ENCODE measurements at places on chromosomes 5 and 9. TPM values are rescaled to one million over a fixed set of nuclear protein-coding genes. Genes with fewer than 3 reads are reported as not detected.

DNA sequence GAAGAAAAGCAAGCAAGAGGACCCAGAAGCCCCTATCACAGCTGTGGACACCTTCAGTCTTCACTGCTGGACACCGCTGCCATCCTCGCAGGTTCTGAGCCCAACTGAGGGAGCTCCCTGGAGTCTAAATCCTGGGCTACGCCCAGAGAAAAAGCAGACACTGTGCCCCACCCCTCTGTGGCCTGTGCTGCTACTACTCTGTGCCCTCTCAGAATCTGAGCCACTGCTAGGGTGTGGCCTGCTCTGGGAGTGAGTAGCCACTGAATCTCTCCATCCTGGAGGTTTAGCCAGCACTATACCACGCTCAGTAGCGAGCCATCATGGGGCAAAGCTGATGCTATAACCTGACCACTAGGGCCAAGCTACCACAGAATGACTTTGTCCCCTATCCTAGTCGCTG is 338.2 kb downstream of the NPR3 start:
- DNase-seq = no peak

DNA sequence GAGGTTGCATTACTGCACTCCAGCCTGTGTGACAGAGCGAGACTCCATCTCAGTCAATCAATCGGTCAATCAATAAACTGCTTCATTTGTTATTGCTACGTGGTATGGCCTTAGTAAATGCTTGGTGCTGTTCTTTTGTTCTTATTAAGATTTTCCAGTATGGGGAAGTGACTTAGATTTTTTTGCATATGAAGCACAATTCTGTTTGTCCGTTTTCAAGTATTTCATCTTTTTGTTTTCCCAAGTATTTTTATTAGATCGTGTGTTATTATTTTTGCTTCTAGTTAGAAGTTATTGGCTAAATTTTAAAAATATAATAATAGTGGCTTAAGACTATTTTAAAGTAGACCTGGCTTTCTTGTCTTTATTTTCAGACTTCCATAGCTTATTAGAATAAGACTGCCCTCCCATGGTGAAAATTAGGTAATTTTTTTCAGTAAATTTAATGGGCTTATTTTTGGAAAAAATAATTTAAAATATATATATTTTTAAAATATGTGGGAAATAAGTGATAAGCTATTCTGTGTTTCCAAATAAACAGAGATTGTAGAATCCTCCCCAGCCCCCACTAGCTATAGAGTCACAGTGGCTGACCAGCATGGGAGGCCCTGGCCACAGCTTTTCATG is 14.7 kb upstream of the OMD start:
- DNase-seq = no peak

BAAT gene
- total RNA-seq = not detected

DNA sequence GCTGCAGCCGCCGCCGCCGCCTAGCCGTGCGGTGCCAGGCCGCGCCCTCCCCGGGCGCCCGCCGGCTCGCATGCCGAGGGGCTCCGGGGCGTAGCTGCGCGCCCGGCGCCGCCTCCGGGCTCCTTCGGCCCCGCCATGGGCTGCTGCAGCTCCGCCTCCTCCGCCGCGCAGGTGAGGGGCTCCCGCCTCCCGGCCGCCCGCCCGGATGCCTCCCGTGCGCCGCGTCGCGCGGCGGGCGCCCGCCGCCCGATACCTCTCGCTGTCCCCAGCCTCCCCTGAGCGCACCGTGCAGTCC is 230 bp downstream of the SLC44A1 start:
- no peak for DNase-seq

Measured in activated naive CD4-positive, alpha-beta T cell treated with anti-CD3 and anti-CD28 coated beads, Interleukin-2, amount 50 U/mL, for 72 hours (primary cell).